ENCODE measurements at places on chromosomes 4 and X. TPM values are rescaled to one million over a fixed set of nuclear protein-coding genes. Genes with fewer than 3 reads are reported as not detected.

- no peak overlapping the region for H3K4me3 ChIP-seq
- DNase-seq = no peak
- H3K36me3 ChIP-seq = no peaks in the 10 kb centered on the region
- no peaks in the 10 kb centered on the region for H3K27me3 ChIP-seq
These were observed 26.0 kb downstream of the ADD1 start for GRCh38 chr4:2869659-2870058.

DNA sequence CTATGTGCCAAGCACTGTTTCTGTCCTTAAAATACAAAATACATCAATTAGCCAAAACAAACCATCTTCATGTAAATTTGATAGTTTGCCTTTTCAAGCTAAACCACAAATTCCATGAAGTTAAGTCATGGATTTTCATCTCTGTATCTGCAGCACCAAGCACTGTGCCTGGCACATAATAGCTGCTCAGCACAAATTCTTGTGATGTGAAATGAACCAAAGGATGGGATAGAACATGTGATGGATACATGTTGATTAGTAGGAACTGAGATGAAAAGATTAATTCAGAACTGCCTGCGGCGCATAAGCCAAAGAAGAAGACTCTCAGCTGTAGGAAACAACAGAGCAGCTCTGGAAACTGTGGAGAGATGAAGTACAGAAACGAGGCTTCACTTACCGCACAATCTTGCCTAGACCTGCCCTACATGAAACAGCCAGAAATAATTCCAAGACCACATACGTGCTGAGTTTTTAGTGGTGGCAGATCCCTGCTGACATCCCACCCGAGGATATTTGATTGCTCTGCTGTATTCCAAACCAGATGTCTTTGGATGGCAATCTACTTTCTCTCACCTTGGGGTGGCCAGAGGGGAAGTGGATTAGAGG is 40.9 kb upstream of the DCLK2 start:
- H3K27me3 ChIP-seq = no peaks in the 10 kb centered on the region
- H3K36me3 ChIP-seq = no peaks in the 10 kb centered on the region
- no peak for DNase-seq
- H3K4me1 ChIP-seq = peaks cover 7% of the 10 kb centered on the region

- no peak overlapping the region for H3K27ac ChIP-seq
- no peaks in the 10 kb centered on the region for H3K27me3 ChIP-seq
- no peak overlapping the region for H3K4me3 ChIP-seq
- peak; percentile 50 for DNase-seq
- H3K36me3 ChIP-seq = no peaks in the 10 kb centered on the region
These were observed 443.3 kb downstream of the GBA3 start for GRCh38 chr4:23135792-23136645.

- no peaks in the 10 kb centered on the region for H3K27me3 ChIP-seq
- no peak for DNase-seq
- H3K27ac ChIP-seq = no peak overlapping the region
- no peak overlapping the region for H3K4me3 ChIP-seq
These were observed 1043.6 kb downstream of the CCSER1 start for GRCh38 chr4:91170768-91171167.

DNA sequence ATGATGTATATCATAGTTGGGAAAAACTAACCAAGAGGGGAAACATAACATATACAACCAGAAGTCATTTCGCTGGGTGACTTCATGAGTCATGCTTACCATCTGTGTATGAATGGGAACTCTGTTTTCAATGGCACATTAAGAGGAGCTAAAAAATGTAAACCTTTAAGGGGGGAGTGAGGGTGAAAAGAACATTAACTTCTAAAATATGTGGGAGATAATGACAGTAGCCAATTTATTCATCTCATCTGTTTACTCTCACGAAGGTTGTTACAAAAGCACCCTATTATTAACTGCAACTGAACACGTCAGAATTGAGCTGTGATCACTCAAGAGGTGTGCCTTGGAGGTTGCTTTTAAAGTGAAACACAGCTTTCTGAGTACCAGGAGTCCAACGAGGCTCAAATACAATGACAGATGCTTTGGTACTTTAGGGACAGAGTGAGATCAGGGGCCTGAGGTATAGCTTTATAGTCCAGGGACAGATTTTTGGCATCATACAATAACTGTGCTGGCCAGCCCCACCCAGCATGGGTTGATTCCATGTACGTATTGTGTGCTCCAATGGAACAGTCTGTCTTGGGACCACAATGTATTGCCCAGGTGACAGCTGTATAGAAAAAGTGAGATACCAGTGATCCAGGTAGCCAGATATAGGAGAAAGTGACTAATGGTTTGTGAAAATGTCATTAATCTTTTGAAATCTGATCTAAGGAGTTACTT is 107.3 kb downstream of the AMMECR1 start:
- DNase-seq = no peak
- no peaks in the 10 kb centered on the region for H3K27me3 ChIP-seq
- H3K27ac ChIP-seq = no peak overlapping the region
- no peak overlapping the region for H3K4me3 ChIP-seq

- H3K27ac ChIP-seq = peak overlapping the region; percentile 73
- no peaks in the 10 kb centered on the region for H3K27me3 ChIP-seq
- H3K36me3 ChIP-seq = no peaks in the 10 kb centered on the region
These were observed 114.9 kb upstream of the TEX13D start for GRCh38 chrX:124217304-124218251.

- no peak for DNase-seq
- H3K27me3 ChIP-seq = peaks cover 75% of the 10 kb centered on the region
- no peak overlapping the region for H3K27ac ChIP-seq
- no peaks in the 10 kb centered on the region for H3K4me1 ChIP-seq
These were observed 2.1 kb downstream of the SHISA3 start for GRCh38 chr4:42399393-42399792.

DNA sequence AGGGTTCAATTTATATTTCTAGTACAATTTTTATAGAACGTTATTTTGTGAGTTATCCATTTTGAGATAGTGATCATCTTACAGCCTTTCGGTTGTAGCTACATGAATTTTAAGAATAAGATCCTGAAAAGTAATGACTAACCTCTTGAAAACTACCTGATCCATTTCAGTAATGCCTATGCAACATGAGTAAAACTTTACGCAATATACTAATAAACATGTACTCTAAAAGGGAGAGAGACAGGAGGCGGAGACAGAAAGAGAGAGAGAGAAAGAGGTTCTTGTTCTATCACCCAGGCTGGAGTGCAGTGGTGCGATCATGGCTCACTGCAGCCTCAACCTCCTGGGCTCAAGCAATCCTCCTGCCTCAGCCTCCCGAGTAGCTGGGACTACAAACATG is 816.1 kb downstream of the CCSER1 start:
- H3K4me1 ChIP-seq = no peaks in the 10 kb centered on the region
- H3K4me3 ChIP-seq = no peak overlapping the region
- no peaks in the 10 kb centered on the region for H3K36me3 ChIP-seq
- no peak for DNase-seq
- no peak overlapping the region for H3K27ac ChIP-seq

DNA sequence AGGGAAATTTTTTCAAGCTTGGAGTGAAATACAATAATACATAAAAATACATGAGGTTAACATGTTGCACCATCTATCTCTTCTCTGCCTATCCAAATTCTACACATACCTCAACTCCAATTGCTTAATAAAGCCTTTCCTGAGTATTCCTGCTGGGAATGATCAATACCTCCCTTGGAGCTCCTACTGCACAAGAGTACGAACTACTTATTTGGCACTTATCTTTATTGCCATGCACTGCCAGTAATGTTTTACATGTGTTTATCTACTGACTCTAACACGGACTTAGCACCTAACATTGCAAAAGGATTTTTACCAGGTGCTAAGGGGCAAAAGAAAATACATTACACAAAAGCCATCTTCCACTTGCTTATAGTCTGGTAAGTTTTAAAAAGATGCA is 80.2 kb downstream of the ADGRA3 start:
- no peaks in the 10 kb centered on the region for H3K4me1 ChIP-seq
- no peak overlapping the region for H3K4me3 ChIP-seq
- H3K27ac ChIP-seq = no peak overlapping the region
- no peaks in the 10 kb centered on the region for H3K27me3 ChIP-seq
- DNase-seq = no peak
- H3K36me3 ChIP-seq = peaks cover 7% of the 10 kb centered on the region

DNA sequence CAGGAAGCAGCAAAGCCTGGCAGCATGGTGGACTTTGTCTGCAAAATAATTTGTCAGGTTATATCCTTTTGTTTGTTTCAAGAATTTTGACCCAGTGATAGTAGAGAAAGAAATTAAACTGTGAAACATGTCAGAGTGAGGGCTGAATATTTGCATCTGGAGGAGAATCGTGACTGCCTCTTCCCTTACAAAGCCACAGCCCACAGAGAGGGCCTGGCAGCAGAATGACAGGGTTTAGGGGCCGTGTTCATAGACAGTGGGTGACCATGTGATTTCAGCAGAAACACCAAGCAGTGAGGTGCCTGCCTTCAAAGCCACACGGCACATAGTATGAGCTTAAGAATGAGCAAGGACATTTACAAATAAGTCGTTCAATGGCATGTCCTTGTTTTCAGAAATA is 24.4 kb upstream of the PLAC8 start:
- H3K27ac ChIP-seq = no peak overlapping the region
- no peak overlapping the region for H3K4me3 ChIP-seq
- no peak for DNase-seq
- no peaks in the 10 kb centered on the region for H3K27me3 ChIP-seq
- no peaks in the 10 kb centered on the region for H3K4me1 ChIP-seq

Gene RXFP1
- not detected for total RNA-seq

Gene MAGEA12
- not detected for total RNA-seq

Gene SH3TC1
- total RNA-seq = 0.71 TPM

Gene SGMS2
- 4.3 TPM for total RNA-seq

Measured in A673 (cell line).